ENCODE measurements at places on chromosomes 11 and 22.

DNA sequence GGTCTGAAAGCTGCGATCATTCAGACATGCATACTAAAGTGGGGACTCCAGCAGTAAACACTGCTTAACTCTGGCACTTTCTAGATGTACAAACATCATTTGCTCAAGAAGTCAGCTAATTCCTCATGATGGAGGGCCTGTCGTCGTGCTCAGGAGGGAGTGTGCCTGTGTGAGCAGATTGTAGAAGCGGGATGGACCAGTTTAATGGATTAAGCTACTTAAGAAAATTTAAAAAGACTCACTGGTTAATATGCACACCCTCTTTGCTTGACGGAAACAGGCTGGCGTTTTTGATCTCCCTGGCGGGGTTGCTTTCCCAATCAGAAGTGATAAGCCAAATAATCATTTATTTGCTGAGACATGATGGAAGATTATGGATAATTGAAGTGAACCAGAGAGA is 79.0 kb downstream of the LDLRAD3 start:
- no peak for DNase-seq

- DNase-seq: no peak
These were observed 59.1 kb downstream of the CLMP start for GRCh38 chr11:123135863-123136446.

- DNase-seq: no peak
These were observed 55.4 kb downstream of the HSD17B12 start for GRCh38 chr11:43735961-43736360.

DNA sequence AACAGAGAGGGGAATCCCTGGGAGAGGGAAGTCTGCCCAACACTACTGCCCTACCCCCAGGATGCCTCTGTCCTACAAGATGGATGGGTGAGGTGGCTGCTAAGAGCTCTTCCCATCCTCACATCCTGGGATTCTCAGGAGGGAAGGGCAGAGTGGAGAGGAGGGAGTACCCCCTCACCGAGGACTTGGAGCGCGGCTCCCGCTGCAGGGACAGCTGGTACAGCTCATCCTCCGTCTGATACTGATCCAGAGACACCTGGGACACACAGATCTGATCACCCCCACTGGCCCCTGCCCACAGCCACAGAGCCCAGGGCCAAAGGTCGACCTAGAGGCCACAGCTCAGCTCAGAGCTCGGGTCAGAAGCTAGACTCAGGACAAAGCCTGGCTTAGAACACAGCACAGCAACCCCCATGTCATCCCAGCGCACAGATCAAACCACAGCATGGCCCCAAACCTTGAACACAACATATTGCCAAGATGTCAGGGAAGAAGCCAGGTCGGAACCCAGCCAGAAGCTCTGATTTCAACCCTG is 8.2 kb downstream of the RASGRP2 start:
- no peak for DNase-seq

DNA sequence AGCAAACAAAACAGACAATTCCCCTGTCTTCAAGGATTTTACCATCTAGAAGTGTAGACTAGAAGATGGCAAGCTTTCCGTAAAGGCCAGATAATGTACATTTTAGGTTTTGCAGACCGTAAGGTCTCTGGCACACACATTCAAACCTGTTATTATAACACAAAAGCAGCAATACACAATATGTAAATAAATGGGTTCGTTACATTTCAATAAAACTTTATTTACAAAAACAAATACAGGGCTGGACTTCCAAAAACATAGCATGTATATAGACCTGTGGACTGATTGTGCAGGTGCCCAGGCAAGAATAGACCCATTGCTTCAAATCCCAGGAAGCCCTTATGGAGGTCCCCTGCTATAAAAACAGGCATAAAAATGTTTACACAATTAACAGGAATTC is 27.1 kb upstream of the MS4A6A start:
- no peak for DNase-seq

DNA sequence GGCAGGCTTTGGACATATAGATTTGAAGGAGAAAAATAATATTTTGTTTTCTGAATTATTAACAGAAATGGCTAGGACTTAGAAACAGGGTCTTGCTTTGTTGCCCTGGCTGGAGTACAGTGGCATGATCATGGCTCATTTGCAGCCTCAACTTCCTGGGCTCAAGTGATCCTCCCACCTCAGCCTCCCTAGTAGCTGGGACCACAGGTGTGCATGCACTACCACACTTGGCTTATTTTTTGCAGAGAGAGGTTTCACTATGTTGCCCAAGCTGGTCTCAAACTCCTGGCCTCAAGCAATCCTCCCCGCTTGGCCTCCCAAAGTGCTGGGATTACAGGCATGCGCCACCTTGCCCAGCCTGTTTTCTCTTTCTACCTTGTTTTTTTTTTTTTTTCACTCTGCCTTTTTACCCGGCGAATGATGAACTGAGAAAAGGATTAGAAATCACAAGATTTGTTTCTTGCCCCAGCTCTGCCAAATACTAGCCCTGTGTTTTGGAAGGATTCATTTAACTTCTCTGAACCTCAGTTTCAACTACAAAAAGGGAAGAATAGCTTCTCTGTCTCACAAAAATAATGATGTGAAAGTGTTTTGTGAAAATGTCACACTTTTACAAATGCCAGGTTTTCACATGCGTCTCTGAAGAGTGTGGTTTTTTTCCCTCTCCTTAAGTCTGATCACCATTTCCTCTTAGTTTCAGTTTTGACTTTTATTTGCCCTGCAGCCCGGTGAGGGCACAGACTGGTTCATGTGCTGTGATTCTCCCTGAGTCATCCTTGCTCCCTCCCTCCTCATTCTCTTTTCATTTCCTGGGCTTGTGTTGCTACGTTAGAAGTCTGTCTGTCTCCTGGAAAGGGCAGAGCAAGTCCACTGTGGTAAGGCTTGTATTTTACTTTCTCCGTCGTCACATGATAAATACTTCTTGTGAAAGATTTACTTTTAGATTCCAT is 67.7 kb downstream of the BCL2L13 start:
- DNase-seq: no peak

Data from NCI-H1417 (cell line).